Smooth muscle cell of the brain vasculature (primary cell): ENCODE measurements at places on chromosomes 11 and 22.

GRCh38 chr11:74902342-74902741 lies 46.5 kb downstream of the XRRA1 start:
- DNase-seq, result no peak

- no peak for DNase-seq
Measured at GRCh38 chr11:8792710-8793109, 110.1 kb downstream of the RPL27A start.

DNA sequence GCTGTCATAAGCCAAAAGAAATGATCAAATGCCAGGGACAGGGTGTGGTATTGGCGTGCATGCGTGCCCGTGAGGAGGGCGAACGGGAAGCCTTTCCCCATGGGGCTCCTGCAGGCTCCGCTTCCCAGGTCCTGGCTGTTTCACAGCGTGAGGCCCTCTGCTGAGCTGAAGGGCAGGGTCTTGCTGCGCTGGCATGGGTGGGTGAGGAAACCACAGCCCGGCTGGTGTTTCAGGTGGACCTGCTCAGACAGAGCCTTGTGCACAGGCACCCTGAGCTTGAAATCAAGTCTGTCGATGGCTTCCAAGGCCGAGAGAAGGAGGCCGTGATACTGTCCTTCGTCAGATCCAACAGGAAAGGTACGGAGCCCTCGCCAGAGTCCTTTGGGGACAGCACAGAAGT lies 31.4 kb downstream of the IGHMBP2 start:
- no peak for DNase-seq

DNA sequence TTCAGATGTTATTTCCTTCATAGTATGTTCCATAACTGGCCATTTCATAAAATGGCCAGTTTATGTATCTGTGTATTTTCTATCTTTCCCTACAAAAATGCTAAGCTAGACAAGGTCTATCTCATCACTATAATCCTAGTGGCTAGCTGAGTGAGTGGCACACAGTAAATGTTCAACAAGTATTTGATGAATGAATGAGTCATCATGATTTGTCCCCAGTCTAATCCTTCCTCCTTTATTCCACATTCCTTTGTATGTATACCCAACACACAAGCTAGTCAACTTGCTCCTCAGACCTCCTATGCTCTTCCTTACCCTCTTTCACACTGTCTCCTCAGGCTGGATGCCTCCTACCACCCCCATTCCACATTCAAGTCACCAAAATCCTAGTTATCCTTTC lies 12.5 kb downstream of the APLNR start:
- no peak for DNase-seq

- DNase-seq, result no peak
Measured at GRCh38 chr11:126450806-126451205, 95.3 kb downstream of the ST3GAL4 start.

DNA sequence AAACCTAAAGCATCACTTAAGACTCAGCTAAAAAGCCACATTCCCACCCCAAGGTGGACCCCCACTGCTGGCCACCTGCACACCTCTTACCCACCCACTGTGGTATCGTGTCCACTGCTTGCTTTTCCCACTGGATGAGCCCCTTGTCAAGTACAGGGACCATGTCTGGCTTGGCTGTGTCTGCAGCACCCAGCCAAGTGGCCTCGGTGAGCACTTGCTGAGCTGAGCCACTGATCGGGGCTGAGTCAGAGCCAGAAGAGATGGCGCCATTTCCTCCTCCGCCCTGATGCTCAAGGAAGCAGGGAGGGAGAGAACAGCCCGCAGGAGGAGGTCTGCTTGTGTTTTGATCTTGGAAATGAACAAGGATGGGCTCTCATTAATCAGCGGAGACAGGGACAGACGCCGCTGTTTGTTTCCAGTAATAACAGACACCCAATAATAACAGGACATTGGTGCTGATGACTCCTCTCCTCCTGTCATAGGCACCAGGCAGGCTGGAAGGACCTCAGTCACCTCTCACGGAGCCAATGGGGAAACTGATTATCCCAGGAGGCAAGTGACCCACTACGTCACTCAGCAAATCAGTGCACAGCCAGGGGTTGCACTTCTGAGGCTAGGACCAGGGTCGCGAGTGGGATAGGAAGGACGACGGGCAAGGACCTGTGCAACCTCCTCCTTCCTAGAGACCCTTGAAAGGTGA lies 85.2 kb upstream of the RTL6 start:
- no peak for DNase-seq

DNA sequence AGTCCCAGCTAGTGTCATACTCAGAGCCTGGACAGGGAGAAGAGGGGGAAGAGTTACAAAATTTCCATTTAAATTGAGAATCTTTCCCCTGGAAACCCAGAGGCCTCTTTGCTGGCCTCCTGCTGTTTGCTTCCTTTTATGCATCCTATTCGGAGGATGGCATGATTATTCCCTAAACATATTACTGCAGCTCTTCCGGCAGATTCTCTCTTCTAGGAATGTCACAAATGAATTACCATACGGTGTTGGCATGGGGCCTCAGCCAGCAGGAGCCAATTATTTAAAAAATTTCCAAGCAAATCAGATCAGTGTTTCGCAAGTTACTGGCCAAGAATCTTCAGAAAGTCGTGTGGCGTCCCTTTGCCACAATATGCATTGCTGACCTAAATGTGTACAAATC lies 326.7 kb upstream of the NCAM1 start:
- DNase-seq, result no peak

DNA sequence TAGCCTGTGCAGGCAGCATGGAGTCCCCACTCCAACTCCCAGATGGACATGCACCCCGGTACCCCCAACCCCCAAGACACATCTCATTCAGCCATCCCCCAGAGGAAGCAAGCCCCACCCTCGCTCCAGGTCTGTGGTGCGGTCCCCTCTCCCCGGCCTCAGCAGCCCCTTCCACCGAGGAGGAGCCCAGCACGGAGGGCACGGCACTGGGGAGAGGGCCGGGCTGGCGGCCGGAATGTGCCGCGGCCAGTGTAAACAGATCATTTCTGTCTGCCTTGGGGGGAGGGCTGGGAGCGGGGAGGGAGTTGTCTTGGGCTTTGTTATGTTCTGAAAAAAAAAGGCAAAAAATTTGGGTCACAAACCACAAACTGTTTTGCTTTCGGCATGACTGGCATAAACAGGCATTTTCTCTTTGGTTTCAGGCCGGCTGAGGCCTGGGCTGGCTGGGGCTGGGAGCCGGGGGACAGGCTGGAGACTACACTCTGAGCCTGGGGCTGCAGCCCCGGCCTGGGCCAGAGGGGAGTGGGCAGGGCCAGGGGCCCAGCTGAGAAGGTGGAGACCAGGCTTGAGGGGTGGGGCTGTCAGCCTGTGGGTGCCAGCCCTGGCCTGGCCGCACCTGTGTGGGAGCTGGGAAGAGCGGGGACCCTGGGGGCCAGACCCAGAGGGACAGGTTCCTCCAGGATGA lies 16.8 kb downstream of the IGF2 start:
- peak; percentile 62 for DNase-seq

- no peak for DNase-seq
Measured at GRCh38 chr11:76048763-76049162, 157.5 kb downstream of the WNT11 start.

DNA sequence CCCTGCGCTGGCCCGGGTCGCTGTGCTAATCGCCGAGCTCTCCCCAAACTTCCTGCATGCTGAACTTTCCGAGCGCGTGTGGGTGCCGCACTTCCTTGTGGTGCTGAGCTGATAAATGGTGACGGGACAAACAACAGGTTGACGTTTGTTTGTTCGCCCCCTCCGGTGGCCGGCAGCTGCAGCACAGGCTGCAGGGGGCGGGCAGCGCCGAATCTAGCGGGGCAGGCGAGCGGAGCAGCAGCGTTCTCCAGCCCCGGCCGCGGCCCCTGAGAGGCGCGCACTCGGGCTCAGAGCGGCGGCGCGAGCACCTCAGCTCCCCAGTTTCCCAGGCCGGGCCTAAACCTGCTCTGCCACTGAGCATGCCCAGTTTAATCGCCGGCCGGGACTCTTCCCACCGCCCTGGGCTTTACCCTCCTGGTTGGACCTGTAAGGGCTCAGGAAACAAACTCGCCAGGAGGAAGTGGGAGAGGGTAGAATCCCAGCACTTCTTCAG lies at the start of gene PDGFD:
Gene PDGFD, minus strand, starts transcription at position 120 of the 493 bp plus-strand sequence.
- DNase-seq, result peak; percentile 26

DNA sequence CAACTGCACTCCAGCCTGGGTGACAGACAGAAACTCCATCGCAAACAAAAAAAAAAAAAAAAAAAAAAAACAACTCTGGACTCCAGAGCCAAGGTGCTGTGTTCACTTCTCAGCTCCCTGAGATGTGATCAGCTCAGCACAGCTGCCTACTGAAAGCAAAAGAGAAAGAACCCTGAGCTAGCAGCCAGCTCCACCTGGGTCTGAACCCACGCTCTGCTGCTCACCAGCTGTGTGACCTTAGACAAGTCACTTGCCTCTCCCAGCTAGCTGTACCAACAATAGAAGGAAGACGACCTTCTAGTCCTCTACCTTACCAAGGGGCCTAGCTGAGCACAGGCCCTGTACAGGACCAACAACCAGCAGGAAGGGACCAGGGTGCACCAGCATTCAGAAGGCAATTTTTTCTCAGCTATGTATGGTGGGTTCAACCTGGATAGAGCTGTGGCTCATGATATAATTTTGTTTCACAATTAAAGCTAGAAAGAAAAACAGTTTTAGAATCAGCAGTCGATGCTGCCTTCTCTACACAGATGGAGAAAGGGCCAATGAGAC lies 3.8 kb downstream of the DGCR2 start:
- DNase-seq, result no peak

- no peak for DNase-seq
Measured at GRCh38 chr11:13341026-13341425, 63.4 kb downstream of the BMAL1 start.

DNA sequence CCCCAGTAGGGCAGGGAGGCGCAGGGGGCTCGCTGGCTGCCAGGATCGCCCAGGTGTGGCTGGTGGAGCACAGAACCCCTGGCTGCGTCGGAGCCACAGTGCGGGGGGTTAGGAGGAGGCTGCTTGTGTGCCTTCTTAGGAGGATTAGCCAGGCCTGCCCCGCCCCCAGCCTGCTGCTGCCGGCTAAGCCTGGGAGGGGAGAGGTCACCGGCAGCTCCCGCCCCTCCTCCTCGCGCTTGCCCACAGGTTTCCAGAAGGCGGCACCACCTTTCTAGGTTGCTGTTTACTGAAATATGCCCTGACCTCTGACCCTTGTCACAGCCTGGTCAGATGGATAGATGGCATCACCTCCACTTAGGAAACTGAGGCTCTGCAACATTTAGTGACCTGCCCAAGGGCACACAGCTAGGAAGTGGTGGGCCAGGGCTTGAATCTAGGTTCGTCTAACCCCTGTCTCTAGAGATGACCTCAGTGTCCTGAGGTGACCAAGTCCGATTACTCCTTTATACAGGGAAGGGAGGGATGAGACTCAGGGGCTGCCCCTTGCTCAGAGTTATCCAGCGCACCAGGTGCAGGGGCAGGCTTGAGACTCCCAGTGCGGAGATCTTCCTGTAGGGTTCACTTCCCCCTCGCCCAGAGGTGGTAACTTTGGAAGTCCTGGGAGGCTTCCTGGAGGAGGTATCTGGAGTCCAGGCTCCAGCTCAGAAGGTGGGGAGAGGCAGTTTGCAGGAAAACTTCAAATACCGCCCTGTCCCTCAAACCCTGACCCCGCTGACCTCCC lies 44.0 kb downstream of the MYO7A start:
- DNase-seq, result no peak

DNA sequence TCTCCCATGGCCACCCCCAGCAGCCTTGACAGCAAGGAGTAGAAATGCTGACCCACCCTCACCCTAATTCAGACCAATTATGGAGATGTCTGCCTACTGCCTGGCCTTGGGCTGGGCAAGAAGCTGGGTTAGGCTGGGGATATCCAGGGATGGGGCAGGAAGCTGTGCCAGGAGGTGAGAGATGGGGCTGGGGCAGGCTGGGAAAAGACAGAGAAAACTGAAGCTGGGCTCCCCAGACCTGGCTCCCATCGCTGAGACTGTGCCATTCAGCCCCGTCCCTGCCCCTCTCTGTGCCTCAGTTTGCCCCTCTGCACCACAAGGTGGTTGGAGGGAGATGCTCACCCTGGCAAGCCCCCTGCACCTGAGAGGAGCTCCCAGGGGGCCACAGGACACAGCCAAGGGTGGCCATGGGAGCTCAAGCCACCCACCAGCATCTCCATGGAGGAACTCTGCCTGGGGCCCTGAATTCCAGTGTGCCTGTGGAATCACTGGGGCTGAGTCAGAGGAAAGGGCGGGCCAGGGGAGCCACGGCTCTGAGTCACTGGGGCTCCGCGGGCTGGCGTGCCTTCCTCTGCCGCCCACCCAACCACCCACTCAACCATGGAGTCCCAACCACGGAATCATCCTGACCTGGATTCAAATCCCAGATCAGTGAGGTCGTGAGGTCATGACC lies 6.0 kb upstream of the CARD10 start:
- DNase-seq, result no peak

- no peak for DNase-seq
Measured at GRCh38 chr11:36534276-36534840, 24.3 kb upstream of the TRAF6 start.

DNA sequence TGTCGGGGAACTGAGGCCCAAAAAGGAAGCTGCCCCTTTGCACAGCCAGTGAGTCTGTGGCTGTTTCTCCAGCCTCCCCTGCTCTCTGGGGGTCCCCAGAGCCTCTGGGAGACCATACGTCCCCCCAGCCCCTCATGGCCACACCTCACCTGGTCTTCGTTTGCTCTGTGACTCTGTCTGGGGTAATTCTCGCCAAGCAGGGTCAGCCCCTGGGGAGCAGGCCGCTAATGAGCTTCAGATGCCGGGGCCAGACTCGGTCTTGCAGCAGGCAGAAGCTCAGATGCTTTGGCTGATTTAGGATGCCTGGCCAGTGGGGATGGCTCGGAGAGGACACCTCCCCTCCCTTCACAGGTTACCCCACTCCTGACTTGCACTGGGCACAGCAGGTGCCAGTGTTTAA lies 24.1 kb upstream of the WNT11 start:
- no peak for DNase-seq

GRCh38 chr11:63719987-63720386 lies 38.7 kb downstream of the RTN3 start:
- peak; percentile 46 for DNase-seq

GRCh38 chr11:444396-445144 lies 2.8 kb upstream of the ANO9 start:
- DNase-seq, result no peak

DNA sequence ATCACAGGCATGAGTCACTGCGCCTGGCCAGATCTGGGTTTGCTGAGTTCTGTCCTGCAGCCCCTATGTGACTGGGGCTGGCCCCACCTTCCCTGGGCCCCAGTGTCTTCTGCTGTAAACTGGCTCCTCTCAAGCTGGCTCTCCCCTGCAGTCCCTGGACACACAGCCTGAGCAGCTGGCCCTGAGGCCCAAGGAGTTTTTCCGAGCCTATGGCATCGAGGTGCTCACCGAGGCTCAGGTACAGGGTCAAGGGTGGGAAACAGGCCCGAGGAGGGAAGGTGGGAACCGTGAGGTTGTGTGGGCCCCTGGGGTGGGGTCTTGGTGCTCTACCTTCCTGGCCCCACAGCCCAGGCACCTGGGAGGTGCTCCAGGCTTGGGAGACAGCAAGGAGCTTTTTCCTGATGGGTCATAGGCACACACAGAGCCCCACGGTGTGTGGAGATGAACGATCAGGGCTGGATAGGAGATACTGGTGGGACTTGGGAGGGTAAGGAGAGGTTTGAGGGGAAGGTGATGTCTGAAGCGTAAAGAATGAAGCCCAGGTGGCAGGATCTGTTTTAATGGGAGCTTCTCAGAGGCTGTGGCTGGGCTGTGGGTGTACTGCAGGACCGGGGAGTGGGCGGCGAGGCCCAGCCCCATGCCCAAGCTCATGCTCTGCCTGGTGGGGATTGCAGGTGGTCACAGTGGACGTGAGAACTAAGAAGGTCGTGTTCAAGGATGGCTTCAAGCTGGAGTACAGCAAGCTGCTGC lies 6.4 kb upstream of the LZTR1 start:
- DNase-seq, result no peak

GRCh38 chr22:23276656-23277582 lies 96.6 kb downstream of the BCR start:
- no peak for DNase-seq

GRCh38 chr11:126345759-126346585 lies 9.5 kb upstream of the ST3GAL4 start:
- no peak for DNase-seq
